EH (cell line): ENCODE measurements at places on chromosomes 3 and 15.
A peak's percentile ranks its signal among the peaks of the same experiment; 100 is the strongest.

DNA sequence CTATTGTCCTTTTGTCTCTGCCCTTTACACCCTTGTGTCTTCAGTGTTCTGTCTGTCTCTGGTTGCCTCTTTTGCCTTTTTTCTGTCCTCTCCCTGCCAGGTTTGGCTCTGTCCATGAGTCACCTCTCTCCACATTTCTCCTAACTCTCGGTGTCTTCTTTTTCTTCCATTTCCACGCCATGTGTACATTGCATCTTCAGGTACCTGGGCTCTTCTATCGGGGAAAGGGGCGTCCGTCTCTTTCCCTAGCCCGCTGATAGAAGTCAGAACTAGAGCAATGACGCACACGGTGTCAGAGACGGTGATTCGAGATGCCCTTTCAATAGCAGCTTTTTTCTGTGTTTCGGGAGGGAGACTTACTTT is 641 bp downstream of the OPA1 start:
- peak; percentile 48 for DNase-seq

DNA sequence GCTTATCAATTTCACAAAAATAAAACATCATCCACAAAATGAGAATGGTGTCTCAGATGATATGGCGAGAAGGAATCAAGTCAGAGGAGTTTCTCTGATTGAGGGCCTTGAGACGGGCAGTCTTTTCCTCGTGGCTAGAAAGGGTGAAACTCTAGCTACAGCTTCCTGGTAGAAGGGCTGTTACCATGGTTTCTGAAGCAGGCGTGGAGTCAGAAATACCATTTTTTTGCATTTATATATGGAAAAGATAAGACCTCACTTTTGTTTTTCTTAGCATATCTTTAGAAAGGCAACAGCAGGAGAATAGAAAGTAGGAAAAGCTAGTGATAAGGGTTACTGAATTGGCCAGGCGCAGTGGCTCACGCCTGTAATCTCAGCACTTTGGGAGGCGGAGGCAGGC is 17.3 kb upstream of the SAMD7 start:
- DNase-seq = no peak

- DNase-seq = no peak
These were observed 62.7 kb downstream of the GLDN start for GRCh38 chr15:51403946-51404695.

DNA sequence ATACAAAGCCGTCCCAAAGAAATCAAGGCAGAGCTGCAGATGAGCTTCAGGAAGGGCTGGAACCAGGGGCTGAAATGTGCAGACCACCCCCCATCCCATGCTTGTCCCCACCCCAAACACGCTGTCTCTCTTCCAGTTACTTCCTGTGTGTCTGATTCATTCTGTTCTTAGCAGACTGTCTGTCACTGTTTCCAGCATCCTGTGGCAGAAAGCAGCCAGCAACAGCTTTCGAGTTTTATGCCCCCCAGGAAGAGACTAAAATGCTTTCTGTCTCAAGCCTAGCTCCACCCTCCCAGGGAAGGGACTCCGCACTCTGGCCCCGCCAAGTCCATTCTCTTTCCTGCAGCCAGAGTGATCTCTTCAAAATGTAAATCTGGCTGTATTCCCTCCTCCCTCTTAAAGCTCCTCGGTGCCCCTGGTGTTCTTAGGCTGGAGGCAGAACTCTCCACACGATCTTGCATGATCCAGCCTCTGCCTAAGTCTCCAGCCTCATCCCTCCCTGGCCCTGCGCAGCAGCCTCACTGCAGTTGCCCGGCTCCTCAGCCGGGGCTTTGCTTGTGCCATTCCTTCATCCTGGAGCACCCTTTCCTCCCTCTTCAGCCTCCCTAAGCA is 41.5 kb downstream of the HRH1 start:
- DNase-seq = peak; percentile 93

- peak; percentile 18 for DNase-seq
These were observed 351.2 kb upstream of the SGO1 start for GRCh38 chr3:20537234-20537633.
